Spinal cord (tissue), 10 donors: ENCODE measurements at places on chromosomes 6 and 20.

- no peaks in the 10 kb centered on the region for H3K27me3 ChIP-seq
- H3K4me3 ChIP-seq = no peak overlapping the region
- peaks cover 5% of the 10 kb centered on the region for H3K36me3 ChIP-seq
- H3K27ac ChIP-seq = no peak overlapping the region
- H3K4me1 ChIP-seq = peaks cover 5% of the 10 kb centered on the region
- DNase-seq = no peak
These were observed 13.5 kb downstream of the TSHZ2 start for GRCh38 chr20:52985687-52986086.

DNA sequence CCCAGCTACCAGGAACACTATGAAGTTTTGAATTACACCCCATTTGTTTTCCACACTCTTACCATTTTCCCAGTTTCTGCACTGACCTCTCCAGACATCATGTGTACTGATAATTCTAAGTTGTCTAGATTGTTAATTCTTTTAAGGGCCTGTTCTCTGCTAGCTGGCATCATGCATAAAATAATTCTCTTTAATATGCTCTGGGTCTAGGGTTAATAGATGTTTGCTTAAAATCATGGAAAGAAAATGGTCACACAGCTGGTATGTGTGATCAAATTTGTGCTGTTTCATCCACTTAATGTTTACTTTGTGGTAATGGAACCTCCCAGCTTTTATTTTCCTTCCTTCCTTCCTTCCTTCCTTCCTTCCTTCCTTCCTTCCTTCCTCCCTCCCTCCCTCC lies 49.1 kb downstream of the HFE start:
- H3K27ac ChIP-seq = no peak overlapping the region
- H3K27me3 ChIP-seq = no peaks in the 10 kb centered on the region
- H3K4me3 ChIP-seq = no peak overlapping the region
- H3K36me3 ChIP-seq = no peaks in the 10 kb centered on the region

- no peaks in the 10 kb centered on the region for H3K4me1 ChIP-seq
- no peaks in the 10 kb centered on the region for H3K27me3 ChIP-seq
- H3K36me3 ChIP-seq = no peaks in the 10 kb centered on the region
- no peak for DNase-seq
- no peak overlapping the region for H3K27ac ChIP-seq
These were observed 547.5 kb upstream of the ADGRB3 start for GRCh38 chr6:68087399-68088133.

DNA sequence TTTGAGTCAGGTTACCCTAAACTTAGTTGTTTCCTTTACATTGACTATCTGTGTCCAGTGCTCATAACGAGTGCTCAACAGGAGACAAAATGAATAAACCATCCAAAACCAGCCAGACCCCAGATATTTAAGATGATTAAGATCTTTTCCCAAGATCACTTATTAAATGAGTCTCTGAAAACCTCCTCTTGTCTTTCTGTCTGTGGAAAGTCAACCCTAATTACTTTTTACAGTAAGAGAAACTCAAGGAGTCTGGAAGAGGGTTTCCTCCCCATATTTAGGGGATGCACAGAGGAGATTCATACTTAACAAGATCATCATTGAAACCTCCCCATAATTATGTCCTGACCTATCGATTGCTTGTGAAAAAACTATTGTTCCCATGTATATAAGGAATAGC lies 84.0 kb downstream of the CAP2 start:
- H3K27me3 ChIP-seq = no peaks in the 10 kb centered on the region
- DNase-seq = no peak
- no peak overlapping the region for H3K4me3 ChIP-seq
- H3K27ac ChIP-seq = no peak overlapping the region
- H3K4me1 ChIP-seq = no peaks in the 10 kb centered on the region

- no peak overlapping the region for H3K4me3 ChIP-seq
- H3K4me1 ChIP-seq = no peaks in the 10 kb centered on the region
- H3K27me3 ChIP-seq = no peaks in the 10 kb centered on the region
- no peak for DNase-seq
- no peak overlapping the region for H3K27ac ChIP-seq
- no peaks in the 10 kb centered on the region for H3K36me3 ChIP-seq
These were observed 456.2 kb downstream of the CDC5L start for GRCh38 chr6:44843734-44844133.
